ENCODE measurements at places on chromosomes 2 and 18.

GRCh38 chr2:8615576-8616281, 66.1 kb upstream of the ID2 start:
- DNase-seq, result peak; percentile 79

DNA sequence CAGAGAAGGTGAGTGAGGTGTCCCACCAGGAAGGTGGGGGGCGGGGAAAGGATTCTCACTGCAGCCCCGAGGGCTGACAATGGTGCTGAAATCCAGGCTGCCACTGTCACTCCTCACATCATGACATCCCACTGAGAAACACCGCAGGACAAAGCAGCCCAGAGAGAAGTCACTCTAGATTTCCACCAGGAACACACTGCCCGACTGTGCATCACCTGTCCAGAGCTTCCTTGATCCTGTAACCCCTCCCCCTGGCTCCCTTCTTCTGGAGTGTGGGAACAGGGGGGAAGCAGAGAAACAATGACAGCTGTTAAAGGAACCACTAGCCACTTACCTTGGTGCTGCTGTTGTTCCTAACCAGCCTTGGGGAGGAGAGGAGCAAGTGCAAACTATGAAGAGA, 69.9 kb downstream of the MRO start:
- no peak for DNase-seq

GRCh38 chr2:231604101-231604684, 11.5 kb downstream of the TEX44 start:
- peak; percentile 84 for DNase-seq

- no peak for DNase-seq
Measured at GRCh38 chr2:233015019-233015645, 2.1 kb upstream of the NGEF start.

GRCh38 chr2:106322281-106322680, 128.2 kb upstream of the UXS1 start:
- DNase-seq, result no peak

GRCh38 chr2:39154944-39155343, 34.1 kb upstream of the SOS1 start:
- no peak for DNase-seq

GRCh38 chr2:41061356-41061755, 609.5 kb upstream of the SLC8A1 start:
- no peak for DNase-seq

GRCh38 chr2:27701676-27702075, 38.0 kb downstream of the SLC4A1AP start:
- peak; percentile 68 for DNase-seq

DNA sequence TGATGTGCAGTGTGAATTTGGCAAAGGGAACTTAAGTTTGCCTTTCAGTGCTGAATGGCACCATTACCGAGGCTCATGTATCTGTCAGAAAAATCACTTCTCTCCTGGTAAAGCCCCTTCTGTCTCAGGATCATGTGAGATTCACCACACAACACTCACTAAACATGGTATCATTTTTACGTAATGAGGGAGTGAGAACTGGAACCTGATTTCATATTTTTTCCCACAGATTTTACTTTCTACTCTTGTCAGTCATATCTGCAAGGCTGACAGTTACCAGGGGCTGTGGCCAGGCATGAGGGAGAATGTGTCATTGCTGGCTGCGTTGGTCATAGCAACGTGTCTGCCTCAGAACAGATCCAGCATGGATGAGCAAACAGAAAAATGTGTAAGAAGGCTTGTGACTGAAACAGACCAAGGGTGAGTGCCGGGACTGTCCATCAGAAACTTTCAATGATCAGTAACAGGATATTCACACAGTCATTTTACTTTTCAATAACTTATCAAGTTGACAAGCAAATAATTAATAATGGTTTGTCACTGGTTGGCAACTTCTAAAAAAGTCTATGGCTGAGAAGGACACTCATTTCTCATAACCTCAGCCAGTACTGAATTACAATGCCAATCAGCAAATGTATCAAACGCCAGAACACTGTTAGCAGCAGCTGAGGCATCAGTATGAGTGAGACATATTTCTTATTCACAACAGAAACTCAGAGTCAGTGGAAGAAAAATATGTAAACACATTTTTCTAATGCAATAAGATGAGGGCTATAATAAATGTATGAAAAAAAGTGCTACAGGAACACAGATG, 100.5 kb downstream of the CDC42EP3 start:
- DNase-seq, result no peak

DNA sequence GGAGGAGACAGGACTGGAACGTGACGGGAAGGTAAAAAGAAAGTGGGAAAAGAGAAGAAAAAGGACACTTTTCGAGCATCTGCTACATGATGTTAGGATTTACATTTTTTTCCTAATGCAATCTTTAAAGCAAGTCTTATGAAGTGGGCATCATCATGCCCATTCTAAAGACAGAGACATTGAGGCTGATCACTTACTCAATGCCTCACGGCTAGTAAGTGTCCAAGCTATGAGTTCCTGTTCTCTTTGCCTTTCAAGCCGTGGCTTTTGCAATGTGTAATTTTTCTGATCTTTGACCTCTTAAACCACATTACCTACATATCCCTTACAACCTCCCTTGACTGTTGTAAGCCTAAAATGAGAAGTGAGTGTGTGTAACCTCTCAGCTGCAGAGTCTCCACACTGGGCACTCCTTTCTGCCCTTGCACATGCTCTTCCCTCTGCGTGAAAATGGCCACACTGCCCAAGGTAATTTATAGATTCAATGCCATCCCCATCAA, 649.2 kb downstream of the RNF144A start:
- DNase-seq, result no peak

DNA sequence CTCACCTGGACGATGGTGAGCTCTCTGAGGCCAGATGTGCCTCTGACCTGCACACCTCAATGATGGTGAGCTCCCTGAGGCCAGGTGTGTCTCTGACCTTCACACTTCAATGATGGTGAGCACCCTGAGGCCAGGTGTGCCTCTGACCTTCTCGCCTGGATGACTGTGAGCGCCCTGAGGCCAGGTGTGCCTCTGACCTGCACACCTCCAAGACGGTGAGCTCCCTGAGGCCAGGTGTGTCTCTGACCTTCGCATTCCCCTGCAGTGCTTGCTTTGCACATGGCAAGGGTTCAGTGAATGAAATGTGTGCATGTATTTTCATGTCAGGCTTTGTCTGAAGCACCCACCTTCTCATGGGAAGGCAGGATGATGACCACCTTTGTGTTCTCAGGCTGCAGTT, 95.5 kb downstream of the PTGR3 start:
- no peak for DNase-seq

DNA sequence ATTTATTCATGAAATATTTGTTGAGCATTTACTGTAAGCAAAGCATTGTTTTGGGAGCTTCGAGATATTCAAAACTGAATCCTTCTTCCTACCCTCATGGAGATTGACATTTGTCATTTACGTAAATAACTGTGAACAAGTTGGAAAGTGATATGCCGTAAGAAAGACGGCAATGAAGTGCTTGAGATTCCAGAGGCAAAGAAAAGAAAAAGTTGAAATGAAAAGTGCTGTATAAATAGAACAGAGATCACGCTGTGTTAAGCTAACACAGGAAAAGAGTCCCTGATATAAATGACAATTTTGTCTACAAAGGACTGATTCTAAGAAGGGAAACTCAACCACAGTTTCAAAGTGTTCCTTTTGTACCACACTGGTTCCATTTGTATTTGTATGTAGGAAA, 1.8 kb downstream of the CHRNA1 start:
- no peak for DNase-seq

DNA sequence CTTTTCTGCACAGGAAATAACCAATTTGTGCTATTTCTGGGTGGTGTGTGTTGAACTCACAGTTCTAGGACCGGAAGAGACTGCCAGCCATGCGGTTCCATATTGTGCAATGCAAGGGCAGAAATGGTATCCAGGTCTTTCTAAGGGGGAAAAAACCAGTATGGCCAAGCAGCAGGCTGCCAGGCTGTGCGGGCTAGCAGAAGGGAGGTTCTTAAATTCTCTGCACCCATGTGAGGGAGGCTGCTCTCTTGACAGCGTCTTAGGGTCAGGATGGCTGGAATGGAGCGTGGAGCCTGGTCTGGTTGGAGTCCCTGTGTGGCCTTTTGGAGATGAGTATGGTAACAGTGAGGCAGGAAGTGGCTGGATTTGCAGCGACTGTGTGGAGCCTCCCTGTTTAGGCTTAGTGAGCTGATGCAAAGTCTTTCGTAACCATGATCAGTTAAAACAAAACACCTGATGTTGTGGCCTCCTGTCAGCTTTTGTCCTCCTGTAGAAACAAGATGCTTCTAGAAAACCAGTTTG, 52.6 kb downstream of the NCK2 start:
- no peak for DNase-seq

GRCh38 chr2:10103179-10103578, 19.4 kb upstream of the RRM2 start:
- no peak for DNase-seq

- no peak for DNase-seq
Measured at GRCh38 chr2:224412141-224413015, 10.5 kb upstream of the FAM124B start.

GRCh38 chr2:96142217-96143113, 2.8 kb downstream of the DUSP2 start:
- no peak for DNase-seq

DNA sequence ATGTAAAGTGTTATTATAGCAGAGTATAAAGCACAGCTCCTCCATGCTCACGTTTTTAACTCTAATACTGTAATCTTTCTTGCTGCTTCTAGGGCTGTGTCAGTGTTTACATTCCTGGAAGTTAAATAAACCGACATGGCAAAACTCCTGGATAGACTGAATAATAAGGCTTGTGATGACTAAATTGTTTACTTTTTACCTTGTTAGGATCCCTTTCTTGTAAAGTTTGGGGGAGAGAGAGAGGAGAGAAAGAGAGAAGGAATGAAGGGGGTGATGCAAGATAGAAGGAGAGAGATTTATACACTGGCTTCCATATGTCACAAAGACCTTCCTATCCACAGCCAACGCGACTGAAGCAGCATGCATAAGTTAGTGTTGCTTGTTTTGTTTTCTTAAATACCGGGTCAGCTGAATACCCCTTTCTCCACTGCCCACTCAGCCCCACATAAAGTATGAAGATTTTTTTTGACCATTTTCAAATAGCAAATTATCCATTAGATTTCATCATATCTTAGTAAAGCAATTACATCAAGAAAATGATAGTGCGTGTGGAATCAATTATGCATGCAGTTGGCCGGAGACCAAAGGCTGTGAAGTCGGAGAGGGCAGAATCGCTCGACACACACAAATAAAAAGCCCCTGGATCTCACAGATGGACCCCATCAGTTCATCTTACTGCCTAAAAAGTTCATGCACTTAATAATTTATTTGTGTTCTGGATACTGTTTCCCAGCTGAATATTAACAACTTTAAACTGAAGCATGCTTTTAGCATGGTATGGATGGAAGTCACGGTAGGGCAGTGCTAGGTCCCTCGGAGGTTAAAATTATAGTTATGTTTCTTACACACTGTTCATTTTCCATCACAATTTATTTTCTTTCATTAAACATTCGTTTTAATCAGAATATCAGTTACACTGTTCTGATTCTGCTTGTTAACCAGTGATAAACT, 20.1 kb downstream of the BCL11A start:
- DNase-seq, result no peak

DNA sequence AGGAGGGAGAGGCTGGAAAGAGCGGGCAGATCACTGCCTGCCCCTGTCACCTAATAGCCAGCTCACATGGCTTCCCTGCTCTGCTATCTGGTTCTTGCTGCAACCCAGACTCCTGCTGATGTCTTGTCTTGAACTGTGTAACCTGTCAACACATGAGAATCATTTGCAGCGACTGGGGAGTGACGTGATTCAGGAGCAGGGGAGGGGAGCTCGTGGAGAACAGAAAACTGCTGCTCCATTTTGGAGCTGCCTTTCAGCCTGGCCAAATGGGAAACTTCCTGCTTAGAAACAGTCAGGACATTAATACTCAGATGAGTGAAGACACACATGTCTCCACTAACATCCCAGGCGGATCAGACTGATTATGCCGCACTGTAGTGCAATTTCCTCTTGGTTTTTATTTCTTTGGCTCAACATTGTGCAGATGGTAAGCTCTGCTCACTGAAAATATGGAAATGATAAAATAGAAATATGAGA, 38.1 kb downstream of the RPL37A start:
- DNase-seq, result no peak

DNA sequence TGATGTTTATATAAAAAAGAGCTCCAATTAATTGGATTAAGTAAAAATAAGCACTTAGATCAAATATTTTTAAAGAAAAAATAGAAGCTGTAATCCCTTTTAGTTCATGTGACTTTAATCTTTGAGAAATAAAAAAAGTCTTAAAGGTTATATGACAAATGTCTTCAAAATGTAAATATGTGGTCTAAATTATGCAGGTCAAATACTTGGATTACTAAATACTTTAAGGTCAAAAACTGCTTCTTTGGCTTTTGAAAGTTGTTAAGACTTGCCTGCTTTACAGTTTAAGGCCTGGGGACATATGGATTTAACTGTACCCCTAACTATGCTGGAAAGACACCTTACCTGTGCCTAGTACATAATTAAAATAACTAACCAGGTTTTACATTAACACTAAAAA, 15.5 kb upstream of the PDK1 start:
- no peak for DNase-seq

- peak; percentile 74 for DNase-seq
Measured at GRCh38 chr2:97699765-97700444, 13.5 kb upstream of the ZAP70 start.

DNA sequence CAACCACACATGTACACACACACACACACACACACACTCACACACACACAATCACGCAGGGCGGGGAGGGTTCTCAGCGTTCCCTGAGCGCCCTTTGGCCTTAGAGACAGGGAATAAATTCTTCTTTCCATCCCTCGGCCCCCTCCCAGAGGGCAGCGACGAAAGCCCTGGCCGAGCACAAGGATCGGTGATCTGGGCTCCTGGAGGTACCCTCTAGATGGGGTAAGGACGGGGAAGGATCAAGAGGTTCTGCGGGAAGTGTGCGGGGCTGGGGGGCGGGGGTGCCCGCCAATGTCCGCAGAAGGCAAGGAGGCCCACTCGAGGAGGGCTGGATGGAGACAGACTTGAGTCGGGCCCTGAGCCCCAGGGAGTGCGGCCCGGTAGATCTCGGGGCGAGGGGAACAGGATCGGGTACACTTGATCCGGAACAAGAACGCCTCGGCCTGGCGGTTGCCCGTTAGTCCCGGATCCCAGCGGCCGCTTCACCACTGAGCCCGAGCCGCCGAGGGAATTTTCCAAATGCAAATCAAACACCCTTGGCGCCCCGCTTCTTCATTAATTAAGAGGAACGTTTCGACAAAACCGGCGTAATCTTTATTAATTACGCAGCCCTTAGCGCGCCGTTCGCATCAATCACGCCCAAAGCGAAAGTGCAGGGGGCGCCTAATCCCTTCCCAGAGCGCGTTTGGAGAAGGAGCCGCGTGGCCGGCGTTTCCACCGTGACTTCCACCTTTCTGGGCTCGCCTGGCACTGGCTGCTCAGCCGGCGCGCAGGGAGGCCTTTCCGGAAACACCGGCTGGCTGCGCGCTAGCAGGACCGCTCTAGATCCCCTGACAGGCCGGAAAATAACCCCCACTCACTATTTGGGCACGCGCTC, 7.0 kb upstream of the PAX3 start:
- DNase-seq, result peak; percentile 57

DNA sequence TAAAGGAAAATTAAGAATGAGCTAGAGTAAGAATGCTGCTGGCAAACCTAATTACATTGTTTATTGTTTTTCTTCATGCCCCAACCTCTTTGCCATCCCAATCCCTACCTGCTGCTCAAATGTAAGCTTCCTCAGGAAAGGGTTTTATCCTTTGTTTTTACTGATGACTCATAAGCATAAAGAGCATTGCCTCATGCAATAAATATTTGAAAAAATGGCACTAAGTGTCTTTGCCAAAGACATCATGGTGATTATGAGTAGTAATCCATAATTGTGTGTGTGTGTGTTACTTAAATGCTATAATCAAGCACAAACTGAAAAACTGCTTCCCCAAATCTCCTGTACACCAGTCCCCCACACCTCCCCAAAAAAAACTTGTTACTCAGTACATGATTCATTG, 53.4 kb downstream of the DNER start:
- no peak for DNase-seq

Data from right cardiac atrium (tissue), 5 donors.